ENCODE measurements at places on chromosomes 11 and 22. TPM values are rescaled to one million over a fixed set of nuclear protein-coding genes. Genes with fewer than 3 reads are reported as not detected.

The TESMIN gene
- total RNA-seq, result 6.7 TPM

The PRR33 gene
- not detected for total RNA-seq

The MMP8 gene
- 0.24 TPM for total RNA-seq

The DGCR6 gene
- total RNA-seq, result 2.2 TPM

The INS gene
- not detected for total RNA-seq

The DNAJB7 gene
- not detected for total RNA-seq

The FOLR1 gene
- total RNA-seq, result 2.1 TPM

The LARGE1 gene
- total RNA-seq, result 4.3 TPM

The CNGA4 gene
- 0.64 TPM for total RNA-seq
